ENCODE measurements at places on chromosomes 6 and 20.

DNA sequence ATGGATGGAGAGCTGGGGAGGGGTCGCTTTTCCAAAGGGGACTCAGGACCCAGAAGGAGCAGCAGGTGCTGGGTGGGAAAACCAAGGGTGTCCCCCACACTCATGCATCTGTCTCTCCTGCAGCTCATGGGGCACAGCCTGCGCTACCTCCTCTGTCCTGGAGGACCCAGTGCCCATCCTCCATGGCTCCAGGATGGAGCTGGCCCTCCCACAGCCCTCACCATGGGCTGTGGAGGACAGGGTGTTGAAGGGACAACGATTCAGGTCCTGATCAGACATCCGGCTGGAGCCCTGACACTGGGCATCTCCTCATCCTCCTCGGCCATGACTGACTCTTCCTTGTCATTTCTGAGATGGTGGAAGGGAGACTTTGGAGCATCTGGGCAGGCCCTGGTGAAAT lies 97.9 kb upstream of the SULF2 start:
- no peak for DNase-seq

DNA sequence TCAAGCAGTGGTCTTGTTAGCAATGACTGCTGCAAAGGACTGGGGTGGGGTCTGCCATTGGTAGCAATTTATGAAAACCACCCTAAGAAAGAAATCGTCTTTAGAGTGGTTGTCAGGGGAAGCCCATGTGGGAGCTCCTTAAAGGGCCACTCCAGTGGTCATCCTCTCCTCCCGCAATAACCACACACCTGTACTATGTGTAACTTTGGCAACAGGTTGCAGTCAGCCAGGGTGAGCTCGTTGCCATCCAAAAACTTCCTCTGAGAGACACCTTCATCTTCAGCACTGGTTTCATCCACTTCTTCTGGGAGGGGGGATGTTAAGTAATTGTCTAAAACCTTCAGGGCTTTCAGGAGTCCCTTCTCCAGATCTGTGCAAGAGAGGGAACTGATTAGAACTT lies 2.9 kb upstream of the DDAH2 start:
- DNase-seq: no peak

GRCh38 chr20:2289475-2289874 lies 6.3 kb upstream of the TGM3 start:
- DNase-seq: no peak

DNA sequence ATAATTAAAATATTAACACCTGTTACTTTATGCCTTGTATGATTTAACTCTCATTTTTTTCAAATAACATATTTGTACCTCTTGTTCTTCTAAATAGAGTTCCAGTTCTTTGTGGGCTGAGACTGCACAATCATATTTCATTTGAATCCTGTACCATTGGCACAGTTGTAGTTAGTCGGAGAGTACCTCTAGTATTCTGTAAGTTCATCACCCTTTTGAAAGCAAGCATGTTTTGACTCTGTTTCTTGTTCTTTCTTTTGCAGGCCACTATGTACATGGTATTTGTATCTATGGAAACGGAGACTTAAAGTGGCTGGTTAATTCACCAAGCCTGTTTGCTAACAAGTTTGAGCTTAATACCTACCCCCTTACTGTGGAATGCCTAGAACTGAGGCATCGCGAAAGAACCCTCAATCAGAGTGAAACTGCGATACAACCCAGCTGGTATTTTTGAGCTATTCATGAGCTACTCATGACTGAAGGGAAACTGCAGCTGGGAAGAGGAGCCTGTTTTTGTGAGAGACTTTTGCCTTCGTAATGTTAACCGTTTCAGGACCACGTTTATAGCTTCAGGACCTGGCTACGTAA lies 68.2 kb downstream of the C6orf52 start:
- DNase-seq: no peak

DNA sequence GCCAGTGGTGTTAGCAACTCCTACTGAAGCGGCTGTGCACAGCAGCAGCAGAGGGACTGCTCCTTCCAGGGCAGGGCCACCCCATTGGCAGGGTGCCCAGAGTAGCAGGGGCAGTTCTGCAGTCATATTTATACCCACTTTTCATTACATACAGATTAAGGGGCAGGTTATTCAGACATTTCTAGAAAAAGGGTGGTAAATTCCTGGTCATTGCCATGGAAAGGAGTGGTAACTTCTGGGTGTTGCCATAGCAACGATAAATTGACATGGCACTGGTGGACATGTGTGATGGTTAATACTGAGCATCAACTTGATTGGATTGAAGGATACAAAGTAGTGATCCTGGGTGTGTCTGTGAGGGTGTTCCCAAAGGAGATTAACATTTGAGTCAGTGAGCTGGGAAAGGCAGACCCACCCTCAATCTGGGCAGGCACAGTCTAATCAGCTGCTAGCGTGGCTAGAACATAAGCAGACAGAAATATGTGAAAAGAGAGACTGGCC lies 45.0 kb downstream of the IYD start:
- DNase-seq: no peak

DNA sequence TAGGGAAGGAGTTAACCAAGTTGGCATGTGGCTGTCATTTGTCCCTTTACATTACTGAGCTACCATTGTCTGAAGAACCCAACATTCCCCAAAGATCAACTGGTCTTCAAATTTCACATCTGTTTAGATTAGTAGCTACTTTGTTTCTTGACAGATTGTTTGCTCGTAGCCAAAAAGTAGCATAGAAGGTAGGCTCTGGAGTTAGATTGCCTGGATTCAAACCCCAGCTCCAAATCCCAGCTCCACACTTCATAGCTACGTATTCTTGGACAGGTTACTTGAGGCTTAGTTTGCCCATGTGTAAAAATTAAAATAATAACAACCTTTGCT lies 1.1 kb downstream of the NFKBIL1 start:
- DNase-seq: no peak

- DNase-seq: no peak
These were observed 4.2 kb downstream of the RIMS4 start for GRCh38 chr20:44805979-44806620.

DNA sequence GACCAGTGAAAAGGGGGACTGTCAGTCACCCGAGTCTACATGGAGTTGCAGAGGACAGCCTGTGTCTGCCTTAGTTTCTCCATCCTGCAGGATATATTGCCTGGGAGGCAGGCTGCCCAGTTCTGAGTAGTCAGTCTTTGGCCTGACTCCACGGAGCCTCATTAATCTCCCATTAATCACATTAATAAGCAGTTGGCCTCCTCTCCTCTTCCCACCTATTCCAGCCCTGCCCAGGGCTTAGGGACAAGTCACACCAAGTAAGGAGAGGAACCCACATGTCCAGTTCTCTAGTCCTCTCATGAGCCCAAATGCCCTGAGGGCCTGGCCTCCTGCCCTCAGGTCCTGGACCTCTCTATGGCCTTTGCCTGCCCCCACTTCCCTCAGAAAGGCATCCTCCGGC lies 1.3 kb upstream of the MUCL3 start:
- DNase-seq: no peak

GRCh38 chr20:57774111-57774880 lies 64.5 kb upstream of the PMEPA1 start:
- no peak for DNase-seq

- DNase-seq: no peak
These were observed 25.6 kb upstream of the MC3R start for GRCh38 chr20:56222945-56223344.

- DNase-seq: no peak
These were observed 33.2 kb downstream of the CLIC5 start for GRCh38 chr6:45982280-45983036.

GRCh38 chr20:12777016-12777415 lies 231.8 kb upstream of the SPTLC3 start:
- DNase-seq: no peak

DNA sequence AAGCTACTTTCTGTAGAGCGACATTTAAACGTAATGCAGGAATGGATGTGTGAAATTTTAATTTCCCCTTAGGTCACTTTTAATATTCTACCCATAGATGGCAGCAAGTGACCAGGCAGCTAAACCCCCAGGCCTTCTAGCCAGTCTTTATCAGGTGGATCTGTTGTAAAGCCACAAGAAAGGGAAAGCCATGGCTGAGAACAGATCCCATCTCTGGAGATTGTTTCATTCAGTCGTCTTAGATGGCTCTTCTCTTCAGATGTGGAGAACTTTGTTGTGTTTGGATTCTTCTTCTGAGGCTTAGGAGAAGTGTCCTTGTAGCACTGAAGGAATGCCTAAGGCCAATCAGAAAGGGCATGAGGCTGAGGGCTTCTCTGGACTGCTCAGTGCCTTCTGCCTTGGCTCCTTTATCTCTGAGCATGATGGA lies 15.8 kb upstream of the RNF182 start:
- no peak for DNase-seq

DNA sequence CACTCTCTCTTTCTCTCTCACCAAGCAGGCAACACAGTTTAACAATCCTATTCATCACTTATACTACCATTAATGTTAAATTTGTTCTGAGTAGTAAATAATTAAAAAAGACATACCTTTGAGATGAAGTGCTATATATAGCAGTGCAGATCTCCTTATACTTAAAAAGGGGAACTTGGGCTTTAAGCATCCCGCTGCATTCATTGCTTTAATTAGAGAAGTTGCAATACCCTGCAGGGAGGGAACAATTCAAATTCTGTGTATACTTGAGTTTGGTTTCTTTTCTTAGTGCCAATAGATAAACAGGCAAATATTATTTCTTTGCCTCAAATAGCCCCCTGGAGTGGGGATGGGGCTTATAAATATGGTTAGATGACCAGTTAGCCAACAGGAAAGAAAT lies 10.8 kb upstream of the ZBTB24 start:
- no peak for DNase-seq

GRCh38 chr20:17912916-17913315 lies 55.7 kb downstream of the SNX5 start:
- DNase-seq: no peak

DNA sequence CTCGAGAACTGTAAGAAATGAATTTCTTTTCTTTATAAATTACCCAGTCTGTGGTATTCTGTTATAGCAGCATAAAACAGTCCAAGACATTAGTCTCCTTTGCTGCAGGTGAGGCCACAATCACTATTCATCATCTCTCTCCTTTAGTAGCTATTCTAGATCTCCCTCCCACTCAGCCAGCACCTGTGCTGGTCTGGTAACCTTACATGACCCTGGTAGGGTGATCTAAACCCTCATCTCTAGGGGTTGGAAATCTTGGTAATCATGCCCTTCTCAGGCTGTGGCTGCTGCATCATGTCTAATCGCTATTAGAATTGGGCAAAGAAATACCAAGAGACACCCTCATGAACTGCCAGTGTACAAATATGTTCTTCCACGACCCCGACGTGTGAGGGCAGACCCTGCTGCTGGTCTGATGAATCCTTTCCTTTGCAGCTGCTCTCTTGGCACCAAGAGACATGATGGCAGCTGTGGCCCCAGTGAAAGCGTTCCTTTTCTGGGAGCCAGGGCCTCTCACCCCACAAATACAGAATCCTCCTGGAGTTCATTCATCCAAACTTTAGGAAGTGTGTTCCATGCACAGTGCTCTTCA lies 23.0 kb upstream of the IGF2R start:
- no peak for DNase-seq
